COR-L47 (cell line): ENCODE measurements at places on chromosomes 2 and 18.

DNA sequence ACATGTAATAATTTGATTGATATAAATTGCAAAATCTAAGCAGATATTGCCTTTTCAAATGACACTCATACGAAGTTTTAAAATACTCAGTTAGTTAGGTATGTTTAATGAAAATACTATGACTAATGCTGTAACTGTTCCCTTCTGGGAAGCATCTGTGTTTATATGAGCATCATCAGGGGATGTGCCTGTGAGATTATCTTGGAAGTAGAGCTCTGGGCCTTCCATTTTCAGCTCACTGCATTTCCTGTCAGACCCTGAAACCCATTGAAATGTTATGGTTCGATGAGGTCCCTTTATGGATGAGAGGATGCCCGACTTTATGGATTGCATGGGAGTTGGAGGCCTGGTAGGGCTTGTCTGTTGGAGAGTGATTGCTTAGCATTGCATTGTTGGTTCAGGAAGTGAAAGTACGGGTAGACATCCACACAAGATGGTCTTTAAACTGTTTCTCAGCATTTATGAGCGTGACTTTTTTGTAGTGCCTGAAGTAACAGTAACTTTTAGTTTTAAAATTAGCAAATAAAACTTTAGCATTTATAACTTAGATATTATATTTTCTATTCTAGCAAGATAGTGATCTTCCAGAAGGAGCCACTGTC, 28.7 kb downstream of the ELP2 start:
- no peak for DNase-seq

- no peak for DNase-seq
These were observed 158.9 kb upstream of the GLI2 start for GRCh38 chr2:120576509-120577474.

- no peak for DNase-seq
These were observed 416.5 kb downstream of the MEIS1 start for GRCh38 chr2:66851449-66851872.

DNA sequence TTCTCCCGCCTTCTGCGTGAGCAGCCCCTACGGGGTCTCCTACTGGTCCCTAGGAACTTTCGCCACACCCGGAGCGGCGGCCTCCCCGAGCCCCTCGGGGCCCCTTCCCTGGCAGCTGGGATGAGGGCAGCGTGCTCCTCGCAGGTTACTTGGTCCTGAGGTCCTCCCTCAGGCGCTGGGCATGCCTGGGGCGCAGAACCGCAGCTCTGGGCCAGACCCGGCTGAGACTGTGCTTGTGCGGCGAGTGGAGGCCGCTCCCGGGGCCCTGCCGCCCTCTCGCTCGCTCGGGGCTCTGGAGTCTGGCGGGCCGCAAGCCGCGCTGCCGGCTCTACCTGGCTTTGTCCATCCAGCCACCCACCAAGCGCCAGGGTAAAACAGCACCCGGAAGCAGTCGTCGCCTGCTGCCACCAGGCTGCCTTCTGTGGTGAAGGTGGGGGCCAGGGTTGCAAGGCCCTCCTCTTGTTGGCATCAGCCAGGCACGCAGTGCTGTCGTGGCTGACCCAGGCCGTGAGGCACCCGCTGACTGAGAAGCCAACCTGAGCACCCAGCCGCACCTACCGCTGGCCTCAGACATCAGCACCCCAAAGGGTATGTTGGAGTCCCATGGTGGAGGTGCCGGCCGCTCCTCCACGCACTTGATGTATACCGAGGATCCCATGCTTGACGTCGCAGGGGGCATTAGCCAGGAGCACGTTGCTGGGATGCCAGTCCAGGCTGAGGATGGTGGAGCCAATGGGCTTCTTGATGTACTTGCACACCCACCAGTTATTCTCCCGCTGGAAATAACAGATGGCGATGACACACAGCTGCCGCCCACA, 46.1 kb upstream of the PTH2R start:
- DNase-seq, result no peak

GRCh38 chr18:42113529-42114191, 158.6 kb downstream of the PIK3C3 start:
- DNase-seq, result no peak

DNA sequence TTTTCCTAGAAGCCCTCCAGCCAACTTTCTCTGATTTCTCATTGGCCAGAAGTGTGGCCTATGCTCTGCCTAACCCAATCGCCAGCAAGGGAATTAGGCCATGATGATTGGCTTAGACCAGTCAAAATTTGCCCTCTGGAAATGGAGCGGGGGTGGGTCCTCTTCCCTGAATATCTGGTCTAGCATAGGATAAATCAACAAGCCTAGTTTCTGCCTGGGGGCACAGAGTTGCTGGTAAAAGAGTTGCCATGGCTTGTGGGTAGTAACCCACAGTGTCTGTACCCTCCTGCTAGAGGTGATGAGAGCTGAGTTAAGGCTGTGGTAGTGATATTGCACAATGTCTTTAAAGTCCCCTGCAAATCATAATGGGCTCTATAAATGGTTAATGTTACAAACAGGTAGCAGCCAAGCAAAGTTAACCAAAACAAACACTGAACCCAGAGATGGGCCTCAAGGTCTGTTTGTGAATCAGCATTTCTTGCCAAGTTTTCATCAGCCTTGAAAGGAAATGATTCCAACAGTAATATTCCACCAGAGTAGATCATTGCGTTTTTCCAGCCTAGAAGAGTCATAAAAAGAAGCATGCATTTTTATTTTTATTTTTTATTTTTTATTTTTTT, 19.3 kb downstream of the GALM start:
- DNase-seq, result no peak

DNA sequence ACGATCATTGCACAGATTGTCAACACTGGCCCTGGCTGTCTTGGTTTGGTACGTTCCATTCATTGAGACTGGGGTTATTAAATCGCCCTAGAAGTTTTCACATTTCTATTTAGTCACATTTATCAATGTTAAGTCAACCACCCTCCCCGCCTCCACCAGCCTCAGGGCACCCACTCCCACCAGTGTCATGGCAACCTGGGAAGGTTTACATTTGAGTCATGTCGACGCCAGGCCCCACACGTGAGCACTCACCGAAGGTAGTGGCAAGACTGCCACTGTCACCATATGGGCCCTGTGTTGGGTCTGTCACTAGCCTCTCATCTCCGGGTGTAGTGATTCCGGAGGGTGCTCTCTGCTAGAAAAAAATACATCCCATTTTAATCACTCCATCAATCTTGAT, 194.2 kb downstream of the TWIST2 start:
- no peak for DNase-seq

- DNase-seq, result no peak
These were observed 223.3 kb downstream of the FBXO15 start for GRCh38 chr18:73924307-73924706.

GRCh38 chr2:110095994-110096633, 19.5 kb downstream of the MALL start:
- DNase-seq, result no peak

DNA sequence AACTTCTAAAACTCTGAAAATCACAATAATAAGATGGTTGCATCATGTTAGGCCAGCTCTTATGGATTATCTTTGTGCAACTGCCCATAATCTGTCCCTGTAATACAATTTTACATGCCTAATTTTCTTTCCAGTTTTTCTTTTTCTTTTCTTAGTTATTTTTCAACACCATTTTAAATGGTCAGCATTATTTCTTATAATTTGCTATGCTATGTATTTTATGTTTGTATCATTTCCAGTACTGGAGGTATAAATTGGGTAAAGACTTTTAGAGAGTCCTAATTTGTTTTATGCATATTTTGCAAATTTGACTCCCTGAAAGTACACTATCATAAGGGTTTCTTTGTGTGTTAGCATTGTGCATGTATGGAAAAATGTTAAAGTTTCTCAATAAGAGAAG, 333.0 kb downstream of the CCDC178 start:
- no peak for DNase-seq

- no peak for DNase-seq
These were observed 507.6 kb upstream of the TNP1 start for GRCh38 chr2:217367464-217367863.

GRCh38 chr2:127525691-127526131, 578 bp downstream of the IWS1 start:
- no peak for DNase-seq

DNA sequence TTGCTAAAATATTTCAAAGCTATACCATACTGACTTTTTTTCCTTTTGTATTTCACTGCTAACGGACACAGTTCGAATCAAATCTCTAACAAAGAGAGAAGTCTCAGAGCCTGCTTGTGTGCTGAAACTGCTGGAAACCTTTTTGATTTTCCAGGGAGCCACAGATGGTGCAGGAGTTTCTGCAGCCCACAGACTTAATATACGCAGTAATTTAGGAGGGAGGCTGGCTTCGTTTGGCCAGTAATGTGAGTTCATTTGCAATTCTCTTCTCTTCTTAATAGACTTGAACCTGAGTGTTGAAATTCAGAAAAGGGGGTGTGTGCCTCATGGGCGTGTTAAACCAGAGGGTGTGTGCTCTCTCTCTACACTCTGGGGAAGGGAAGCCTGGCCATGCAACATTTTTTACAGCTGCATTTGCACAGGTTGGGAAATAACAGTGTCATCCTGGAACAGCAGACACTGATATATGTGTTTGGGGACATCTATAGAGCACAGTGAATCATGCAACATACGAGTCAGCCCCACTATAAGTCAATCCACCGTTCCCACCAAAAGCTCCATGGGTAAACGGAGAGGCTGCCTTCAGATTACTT, 333.0 kb downstream of the CLIP4 start:
- no peak for DNase-seq

GRCh38 chr2:234682492-234683228, 185.8 kb upstream of the ARL4C start:
- no peak for DNase-seq

- DNase-seq, result no peak
These were observed 14.7 kb downstream of the CASP8 start for GRCh38 chr2:201275069-201275468.

DNA sequence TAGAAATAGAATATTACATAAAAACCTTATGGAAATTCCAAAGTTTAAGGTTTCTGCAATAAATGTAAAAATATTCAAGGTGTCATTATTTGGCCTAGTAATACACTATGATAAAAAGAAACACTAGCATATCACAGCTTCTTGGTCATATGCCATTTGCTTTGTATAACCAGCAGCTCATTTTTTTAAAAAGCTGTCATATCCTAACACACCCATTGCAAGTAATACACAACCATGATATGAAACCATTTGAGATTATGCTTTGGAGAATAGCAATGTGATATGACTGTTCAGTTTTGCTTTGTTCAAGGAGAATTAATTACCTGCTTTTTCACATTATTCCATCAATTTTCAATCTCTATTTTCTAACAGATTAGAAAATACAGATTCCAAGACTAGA, 149.0 kb downstream of the IKZF2 start:
- DNase-seq, result no peak

- DNase-seq, result no peak
These were observed 387.5 kb downstream of the CDH2 start for GRCh38 chr18:27789406-27789805.

DNA sequence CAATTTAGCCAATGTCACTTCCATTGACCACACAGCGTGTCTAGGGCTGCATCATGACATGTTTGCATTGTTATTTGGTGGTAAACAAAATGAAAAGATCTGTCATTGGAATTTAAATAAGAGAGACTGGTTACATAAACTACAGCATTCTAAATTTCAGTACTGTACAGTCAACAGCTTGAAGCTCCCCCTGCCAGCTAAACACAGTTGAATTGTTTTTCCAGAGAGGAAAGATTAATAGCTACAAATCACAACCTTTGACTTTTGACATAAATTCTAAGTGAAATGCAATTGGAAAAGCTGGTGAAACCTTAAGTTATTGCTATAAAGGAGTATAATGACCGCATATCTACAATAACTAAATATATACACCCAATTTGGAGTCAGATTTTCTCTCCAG, 1600.0 kb upstream of the ACVR2A start:
- no peak for DNase-seq

- DNase-seq, result no peak
These were observed 7.2 kb downstream of the RAB11FIP5 start for GRCh38 chr2:73105511-73105971.

DNA sequence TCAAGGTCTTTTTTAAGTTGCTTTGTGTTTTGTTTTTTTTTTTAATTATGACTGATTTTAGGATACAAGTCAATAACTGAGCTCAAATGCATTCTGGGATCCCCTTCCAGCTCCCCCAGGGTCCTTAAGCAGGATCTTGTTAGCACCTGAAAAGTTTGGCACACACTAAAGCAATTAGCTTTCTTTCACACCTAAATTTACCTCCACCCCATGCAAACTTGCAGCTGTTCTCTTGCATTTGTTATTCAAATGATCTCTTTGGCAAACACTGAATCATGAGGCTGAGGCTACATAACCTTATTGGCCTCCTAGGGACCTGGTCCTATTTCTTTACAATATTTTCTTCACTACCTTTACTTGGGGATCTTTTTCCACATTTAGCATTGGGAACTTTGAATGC, 2026.1 kb upstream of the CELF4 start:
- DNase-seq, result peak; percentile 91

DNA sequence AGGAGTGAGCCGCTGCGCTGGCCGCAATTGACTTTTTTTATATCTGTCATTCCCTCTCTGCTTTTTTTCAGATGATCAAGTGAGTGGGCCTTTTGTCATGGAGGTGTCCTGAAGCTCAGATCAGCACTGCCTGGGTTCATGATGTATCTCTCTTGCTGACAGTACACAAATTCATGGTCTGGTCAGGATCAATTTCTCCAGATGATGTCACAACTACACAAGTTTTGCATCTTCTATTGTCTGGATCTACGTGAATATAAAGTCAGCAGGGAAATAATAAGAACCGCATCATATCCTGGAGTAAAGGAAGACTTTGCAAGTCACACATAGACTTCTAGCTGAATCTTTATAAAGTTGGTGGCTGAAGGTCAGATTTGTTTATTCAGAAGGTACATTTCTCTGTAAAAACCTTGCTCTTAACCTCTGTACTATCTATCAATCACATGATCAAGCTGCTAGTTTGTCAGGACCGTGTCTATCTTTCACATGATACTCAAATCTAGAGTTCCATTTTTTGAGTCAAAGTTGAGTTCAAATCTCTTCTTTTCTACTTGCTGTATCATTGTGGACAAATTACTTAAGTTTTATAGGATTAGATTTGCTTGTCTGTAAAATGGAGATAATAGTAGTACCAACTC, 13.1 kb upstream of the CD28 start:
- no peak for DNase-seq

DNA sequence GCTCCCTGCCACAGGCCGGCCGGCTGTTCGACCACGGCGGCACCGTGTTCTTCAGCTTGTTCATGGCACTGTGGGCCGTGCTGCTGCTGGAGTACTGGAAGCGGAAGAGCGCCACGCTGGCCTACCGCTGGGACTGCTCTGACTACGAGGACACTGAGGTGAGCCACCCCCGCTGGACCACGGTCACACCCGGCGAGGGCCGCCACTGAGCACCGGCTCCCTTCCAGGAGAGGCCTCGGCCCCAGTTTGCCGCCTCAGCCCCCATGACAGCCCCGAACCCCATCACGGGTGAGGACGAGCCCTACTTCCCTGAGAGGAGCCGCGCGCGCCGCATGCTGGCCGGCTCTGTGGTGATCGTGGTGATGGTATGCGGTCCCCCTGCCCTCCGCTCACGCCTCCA, 20.8 kb downstream of the ANO7 start:
- no peak for DNase-seq

- DNase-seq, result no peak
These were observed 125.3 kb downstream of the TWIST2 start for GRCh38 chr2:238973038-238973739.
